ENCODE measurements at places on chromosomes 11 and 22.

DNA sequence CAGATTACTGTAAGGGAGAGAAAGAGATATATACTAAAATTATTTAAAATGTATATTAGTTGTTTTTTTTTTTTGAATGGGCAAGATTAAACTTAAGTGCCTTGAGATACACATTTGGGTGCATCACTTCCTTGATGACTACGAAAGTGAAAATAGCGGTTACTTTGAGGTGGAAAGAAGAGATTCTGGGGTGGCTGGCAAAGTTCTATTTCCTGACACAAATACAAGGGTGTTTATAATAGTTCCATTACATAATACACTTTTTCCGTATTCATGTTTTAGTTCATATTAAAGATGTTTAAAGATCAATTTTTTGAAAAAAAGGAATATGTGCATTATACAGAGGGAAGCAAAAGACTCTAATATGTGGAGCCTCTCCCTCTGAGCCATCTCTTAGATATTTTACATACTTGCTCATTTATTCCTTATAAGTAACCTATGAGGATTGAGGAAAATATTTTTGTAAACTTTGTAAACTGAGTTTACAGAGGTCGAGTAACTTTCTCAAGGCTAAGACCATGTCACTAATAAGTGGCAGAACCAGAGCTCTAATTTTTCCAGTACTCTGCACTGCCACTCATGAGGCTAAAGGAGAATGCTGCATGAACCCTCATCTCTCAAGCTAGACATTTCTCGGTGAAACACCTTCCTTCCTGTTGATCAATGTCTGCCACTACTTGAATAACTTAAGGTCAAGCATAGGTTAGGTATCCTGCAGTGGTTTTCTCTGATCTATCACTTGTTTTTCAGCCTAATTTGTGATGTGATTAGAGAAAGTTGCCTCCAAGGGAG lies 58.6 kb downstream of the DDIAS start:
- peak; percentile 35 for DNase-seq

DNA sequence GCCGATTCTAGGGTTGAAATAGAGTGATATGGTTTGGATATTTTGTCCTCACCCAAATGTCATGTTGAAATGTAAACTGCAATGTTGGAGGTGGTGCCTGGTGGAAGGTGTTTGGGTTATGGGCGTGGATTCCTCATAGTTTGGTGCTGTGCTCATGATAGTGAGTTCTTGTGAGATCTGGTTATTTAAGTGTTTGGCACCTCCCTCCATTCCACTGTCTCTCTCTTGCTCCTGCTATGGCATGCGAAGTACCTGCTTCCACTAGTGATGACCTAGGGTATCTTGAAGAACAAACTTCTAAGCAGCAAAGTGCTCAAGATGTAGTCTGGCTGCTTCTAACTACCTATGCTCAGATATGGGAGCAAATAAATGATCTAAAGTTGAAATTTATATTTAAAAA lies 56.0 kb upstream of the TSPAN18 start:
- no peak for DNase-seq

DNA sequence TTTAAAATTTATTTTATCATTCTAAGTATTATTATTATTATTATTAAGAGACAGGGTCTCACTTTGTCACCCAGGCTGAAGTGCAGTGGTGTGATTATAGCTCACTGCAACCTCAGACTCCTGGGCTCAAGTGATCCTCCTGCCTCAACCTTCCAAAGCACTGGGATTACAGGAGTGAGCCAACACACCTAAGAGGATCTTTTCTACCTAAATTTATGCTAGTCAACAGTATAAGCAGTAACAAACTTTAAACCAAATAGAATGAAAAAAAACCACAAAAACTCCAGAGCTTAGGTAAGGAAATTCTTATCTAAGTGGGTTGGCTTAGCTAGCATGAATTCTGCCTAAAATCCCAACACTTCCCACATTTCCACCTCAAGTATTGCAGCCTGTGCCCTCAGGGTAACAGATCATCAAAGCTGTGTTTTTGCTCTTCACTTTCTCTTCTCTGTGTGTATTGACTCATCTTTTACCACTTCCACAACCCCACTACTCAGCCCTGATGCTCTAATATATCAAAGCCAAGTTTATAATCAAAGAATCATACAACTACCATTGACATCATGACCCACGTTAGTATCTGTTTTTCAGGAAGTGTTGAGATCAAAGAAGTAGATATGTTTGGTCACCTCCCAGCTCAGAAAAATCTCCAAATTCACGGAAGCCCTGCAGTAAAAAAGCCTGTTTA lies 93.7 kb upstream of the SPON1 start:
- no peak for DNase-seq

- no peak for DNase-seq
These were observed 29.6 kb downstream of the AMPD3 start for GRCh38 chr11:10484461-10485180.

GRCh38 chr11:64384981-64385944 lies 26.3 kb downstream of the RPS6KA4 start:
- no peak for DNase-seq

DNA sequence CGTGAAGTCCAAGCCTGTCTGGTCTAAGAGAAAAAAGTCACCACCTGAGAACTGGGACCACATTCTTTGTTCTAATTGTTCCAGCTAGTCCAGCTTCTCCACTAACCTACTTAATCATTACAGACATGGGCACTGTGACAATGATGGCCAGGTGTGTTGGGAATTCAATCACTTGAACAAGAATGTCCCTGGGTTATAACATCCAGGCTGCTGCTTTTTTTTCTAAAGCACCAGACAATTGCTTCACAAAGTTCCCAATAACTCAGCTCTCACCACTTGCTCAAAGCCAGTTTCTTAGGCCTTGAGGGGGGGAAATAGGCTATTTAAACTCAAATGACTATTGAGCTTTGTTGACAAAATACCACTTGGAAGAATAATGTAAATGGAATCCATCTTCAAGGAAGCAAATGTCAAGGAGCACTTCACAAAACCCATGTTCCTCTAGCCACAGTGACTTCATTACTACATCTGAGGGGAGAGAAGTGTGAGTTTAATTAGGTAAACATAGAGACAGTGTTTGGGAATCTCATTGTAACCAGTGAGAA lies 80.3 kb downstream of the ME3 start:
- DNase-seq = no peak

- DNase-seq = no peak
These were observed 13.2 kb upstream of the TTC36 start for GRCh38 chr11:118514103-118514502.

GRCh38 chr11:35210876-35211546 lies 72.0 kb downstream of the CD44 start:
- no peak for DNase-seq

DNA sequence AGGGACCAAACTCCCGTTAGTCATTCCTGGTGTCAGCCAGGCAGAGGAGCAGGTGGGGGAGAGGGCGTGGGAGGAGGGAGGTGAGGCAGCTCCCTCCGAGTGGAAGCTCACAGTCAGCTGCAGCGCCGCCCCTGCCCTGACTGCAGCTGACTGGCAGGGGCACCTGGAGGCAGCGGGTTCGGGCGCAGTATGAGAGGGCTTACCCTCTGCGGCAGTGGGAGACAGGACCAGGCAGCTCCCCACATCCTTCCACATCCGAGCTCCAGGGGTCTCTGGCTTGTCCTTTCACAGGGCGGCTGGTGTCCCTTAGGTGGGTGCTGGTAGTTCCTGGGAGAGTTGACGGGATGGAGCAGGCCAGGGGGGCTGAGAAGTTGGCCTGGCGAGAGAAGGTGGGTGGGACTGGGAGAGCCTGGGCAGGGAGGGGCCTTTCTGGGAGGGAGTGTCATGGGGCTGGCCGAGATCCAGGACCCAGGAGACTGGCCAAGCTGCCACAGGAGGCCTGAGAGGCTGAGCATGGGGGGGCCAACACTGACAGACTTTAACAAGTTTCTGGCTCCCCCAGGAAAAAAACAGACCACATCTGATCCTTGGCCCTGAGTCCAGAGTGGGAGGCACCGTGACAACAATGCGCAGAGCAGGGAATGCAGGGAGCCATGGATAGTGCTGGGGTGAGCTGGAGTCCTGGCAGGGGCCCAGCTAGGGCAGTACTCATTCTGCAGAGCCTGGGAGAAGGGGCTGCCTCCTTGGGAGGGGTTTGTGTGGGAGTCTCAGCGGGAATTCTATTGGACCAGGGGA lies 4.9 kb downstream of the ADORA2A start:
- DNase-seq = no peak

DNA sequence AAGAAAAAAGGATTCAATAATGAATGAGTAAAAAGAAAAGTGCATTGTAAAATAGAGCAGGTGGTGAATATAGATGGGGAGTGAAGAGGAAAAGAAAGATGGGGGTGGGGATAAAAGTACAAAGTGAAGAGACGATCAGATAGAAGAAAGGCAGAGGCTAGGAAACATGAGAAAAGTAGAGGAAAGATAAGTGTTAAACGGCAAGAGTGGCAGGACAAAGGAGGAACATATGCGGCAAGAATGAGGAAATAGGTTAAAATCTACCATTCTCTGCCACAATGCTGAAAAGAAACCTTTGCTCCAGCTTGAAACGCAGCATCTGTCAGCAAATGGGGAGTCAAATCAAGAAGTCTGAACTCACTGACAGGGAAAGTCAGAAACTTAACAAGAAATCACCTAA lies 6.8 kb downstream of the FUT4 start:
- DNase-seq = no peak
